Brain pericyte (primary cell): ENCODE measurements at places on chromosomes 4 and X.

DNA sequence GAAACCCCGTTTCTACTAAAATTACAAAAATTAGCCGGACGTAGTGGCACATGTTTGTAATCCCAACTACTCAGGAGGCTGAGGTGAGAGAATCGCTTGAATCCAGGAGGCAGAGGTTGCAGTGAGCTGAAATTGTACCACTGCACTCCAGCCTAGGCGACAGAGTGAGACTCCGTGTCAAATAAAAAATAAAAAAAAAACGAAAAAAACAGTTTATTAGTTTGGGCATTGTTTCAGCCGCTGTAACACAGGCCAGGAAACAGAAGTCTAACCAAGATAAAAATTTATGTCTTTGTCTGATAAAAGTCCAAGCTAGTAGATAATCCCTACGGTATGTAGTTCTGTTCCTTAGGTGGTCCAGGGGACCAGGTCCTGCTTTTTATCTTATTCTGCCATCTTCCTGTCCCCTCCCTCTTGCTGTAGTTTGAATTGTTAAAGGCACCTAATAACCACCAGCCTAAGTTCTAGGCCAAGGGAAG is 21.4 kb downstream of the USO1 start:
- DNase-seq = no peak

GRCh38 chrX:27565992-27566391 is 24.2 kb upstream of the DCAF8L2 start:
- no peak for DNase-seq

- DNase-seq = no peak
Measured at GRCh38 chr4:53563824-53564223, 27.5 kb downstream of the LNX1 start.

DNA sequence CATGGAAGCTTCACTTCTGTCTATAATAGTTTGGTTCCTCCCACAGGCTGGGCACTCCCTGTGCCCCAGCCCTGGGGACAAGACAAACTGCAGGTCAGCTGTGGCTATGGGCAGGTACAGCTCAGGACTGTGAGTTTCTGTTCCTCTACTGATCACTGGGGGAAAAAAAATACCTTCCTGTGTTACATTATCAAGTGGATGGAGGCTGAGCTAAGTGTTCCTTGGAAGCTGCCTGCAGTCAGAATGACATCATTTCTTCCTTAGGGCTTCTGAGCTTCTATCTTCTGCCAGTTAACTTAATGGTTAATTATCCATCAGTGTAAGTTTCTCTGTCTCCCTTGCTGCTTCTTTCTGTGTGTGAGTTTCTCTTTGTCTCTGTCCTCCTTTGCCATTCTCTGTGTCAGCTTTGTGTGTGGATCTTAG is 4.6 kb downstream of the RAB33A start:
- DNase-seq = no peak
